ENCODE measurements at places on chromosomes 1 and 21.

DNA sequence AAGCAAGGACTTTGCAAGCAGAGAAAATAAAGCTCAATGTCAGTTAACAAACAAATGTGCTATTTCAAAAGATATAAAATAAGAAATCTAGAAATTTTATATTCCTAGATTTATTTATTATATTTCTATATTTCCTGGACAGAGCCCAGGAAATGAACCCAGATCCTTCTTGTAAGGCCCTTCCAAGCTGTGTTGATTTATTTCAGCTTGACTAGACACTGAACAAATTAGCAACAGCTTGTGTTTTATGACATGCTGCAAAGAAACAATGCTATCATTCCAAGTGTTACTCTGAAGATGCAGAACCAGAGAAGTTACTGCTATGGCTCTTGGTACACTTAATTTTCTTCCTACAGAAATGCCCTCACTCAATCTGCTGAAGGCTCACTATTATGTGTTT is 6.2 kb downstream of the TGFBR3 start:
- no peak for DNase-seq

GRCh38 chr1:87197641-87198040 is 131.0 kb upstream of the LMO4 start:
- no peak for DNase-seq

GRCh38 chr1:77874804-77875445 is 13.5 kb upstream of the NEXN start:
- DNase-seq, result no peak

DNA sequence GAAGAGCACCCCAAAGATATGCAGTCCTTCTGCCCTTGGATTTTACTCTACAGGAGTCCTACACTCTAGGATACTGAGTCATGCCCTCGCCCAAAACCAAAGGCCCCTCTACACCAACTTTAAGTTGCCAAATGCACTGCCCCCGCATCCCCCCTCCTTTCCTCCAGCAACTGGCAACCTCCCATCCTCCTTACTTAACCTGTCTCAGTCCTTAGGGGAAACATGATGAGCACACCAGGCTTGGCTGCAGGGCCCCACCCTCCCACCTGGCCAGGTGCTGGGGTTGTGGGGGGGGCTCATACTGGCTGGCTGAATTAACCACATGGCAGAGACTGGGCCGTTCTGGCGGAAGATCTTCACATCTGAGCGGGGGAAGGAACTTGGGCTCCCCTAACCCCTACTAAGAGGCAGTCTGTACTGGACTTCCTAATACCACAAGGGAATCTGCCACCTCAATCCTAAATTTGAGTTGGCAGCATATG is 1.2 kb downstream of the HDGF start:
- no peak for DNase-seq

DNA sequence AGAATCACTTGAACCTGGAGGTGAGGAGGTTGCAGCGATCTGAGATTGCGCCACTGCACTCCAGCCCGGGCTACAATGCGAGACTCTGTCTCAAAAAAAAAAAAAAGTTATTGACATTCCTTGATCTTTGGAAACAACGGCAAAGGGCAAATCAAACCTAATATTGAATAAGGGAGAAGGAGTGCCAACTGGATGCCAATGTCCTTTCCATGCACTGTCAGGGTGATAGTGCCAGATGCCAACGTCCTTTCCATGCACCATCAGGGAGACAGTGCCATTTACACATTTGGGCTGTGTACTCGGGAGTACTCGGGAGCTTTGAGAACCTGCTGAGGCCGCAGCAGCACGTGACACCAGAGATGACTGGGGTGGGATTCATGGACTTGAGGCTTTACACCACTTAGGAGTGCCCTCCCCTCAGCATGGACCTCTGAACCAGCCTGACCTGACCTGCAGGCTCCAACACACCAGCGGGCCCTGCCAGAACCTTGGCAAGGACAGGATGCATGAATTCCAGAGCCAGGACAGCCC is 34.5 kb upstream of the SOD1 start:
- DNase-seq, result no peak

DNA sequence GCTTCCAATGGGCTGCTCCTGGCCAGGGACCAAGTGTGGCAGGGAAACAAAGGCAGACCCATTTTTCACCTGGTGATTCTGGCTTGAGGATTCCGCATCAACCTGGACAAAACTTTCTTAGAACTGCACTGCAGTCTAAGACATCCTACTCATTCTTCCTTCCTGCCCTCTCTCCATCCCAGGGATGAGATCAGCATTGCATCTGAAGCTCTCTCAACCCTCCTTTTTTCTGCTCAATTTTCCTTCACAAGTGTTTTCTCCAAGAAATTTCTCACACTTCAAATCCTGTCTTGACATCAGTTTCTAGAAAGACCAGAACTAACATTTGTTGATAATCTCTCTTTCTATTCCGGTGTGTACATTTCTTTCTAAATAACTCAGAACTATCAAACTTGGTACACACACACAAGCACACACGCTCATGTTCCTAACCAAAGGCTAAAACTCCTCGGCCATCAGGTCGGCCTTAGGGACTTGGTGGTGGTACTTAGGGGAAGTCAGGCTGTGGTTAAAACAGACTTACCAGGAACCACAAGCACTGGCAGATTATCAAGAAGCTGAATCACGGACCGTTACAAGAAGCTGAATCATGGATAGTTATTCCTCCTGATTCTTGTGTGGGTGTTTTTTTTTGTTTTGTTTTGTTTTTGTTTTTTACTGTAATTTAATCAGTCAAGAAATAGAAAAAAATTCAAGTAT is 21.0 kb upstream of the CXADR start:
- DNase-seq, result peak; percentile 21

DNA sequence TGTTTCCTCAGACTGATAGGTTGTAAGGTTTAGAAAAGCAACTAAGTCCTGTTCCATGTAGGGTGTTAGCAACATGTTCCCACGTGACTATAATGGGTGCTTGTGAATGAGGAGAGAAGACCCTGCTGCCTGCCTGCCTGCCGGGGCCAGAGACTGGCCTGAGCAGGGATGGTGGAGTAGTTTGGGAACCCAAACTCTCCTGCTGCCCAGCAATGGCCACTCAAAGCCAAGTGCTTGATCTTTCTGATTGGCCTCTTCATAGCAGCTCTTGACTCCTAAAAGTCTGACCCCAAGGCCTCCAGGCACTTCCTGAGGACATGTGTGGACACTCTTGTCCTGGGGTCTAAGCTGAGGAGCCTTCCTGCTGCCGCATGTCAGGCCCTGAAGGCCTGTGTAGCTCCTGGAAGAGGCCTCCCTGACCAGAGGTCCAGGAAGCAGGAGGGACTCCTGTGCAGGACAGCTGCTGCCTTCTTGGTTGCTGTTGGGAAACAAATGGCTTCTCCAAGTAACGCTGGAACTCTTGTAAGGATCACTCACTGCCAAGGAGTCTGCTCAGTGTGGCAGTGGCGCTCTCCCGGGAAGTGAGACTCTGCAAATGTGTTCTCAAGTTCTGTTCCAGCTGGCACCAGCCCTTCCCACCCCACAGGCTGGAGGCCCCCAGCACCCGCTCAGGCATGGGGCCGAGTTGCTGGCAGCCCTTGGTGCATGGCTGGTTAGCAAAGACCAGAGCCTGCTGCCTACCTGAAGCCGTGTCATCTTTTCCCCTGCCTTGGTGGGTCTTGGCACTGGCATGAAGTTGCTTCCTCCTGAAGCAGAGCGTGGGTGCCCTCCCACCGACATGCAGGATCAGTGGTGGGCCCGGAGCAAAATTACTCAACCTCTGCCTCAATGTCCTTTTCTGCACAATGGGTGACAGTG is 35.5 kb downstream of the MAN1C1 start:
- DNase-seq, result no peak

GRCh38 chr21:44552681-44553080 is 1.4 kb upstream of the KRTAP10-2 start:
- DNase-seq, result no peak

- DNase-seq, result no peak
Measured at GRCh38 chr1:33905241-33905640, 41.4 kb downstream of the HMGB4 start.

DNA sequence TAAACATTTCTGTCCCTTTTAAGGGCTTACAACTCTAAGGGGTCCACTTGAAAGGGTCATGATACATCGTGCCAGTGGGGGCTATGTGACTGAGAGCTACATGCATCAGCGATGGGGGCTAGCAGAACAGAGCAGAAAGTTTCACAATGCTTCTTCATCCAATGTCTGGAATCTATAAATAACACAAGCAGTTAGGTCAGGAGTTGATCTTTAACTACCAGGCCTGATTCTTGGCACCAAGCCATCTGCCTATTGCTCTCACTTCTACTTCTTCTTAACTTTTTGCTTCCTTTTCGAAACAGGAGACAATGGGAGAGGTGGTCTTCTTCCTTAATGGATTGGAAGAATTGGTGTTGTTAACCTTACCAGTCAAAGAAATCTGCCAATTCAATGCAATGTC is 410.0 kb downstream of the TGFB2 start:
- DNase-seq, result no peak

- DNase-seq, result no peak
Measured at GRCh38 chr21:38042246-38042645, 126.0 kb upstream of the KCNJ6 start.
